ENCODE measurements at places on chromosomes 2 and 18. TPM values are rescaled to one million over a fixed set of nuclear protein-coding genes. Genes with fewer than 3 reads are reported as not detected.
A peak's percentile ranks its signal among the peaks of the same experiment; 100 is the strongest.

VAPA gene
- total RNA-seq = 175 TPM

DUSP2 gene
- 300 TPM for total RNA-seq

CNTNAP5 gene
- not detected for total RNA-seq

- DNase-seq = no peak
- H3K36me3 ChIP-seq = no peaks in the 10 kb centered on the region
- no peak overlapping the region for H3K4me3 ChIP-seq
- H3K4me1 ChIP-seq = no peaks in the 10 kb centered on the region
These were observed 1206.8 kb upstream of the NRXN1 start for GRCh38 chr2:52238782-52239181.

DNA sequence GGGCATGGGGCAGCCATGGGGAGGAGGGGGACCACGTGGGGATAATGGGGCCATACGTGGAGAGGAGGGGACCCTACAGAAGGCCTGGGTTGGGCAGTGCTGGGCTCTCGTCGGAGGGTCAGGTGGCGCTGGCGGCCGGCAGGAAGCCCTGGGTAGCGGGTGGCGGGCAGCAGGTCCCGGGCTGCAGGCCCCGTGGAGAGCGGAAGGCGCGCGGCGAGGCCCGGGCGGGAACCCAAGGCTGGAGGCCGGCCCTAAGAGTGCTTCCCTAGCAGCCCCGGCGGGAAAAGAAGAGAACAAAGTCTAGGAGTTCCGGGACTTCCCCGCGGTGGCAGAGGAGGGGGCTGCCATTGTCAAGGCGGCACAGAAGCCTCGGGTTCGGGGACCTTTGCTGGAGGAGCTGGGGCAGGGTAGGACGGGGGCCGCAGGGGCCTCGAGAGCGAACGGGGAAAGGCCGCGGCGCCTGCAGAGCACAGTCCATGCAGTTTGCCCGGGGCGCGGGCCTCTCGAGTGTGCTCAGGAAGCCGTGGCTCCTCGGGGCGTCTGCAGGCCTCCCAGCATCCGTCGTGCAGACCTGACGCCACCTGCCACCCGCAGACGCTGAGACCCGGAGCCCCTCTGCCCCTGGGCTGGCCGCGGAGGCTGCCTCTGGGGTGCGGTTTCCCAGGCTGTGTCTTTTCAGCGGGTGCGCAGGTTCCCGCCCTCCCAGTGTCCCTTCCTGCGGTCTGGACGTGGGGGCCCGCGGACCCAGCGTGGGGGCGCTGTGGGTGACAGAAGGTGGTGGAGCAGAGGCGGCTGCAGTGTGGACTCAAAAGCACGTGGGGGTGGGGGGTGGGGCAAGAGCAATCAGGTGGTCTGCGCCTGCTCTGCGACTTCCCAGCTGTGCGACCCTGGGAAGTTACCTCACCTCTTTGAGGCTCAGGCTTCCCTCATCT lies 19.4 kb upstream of the NCL start:
- no peaks in the 10 kb centered on the region for H3K27me3 ChIP-seq
- DNase-seq = peak; percentile 74
- H3K4me1 ChIP-seq = peaks cover 21% of the 10 kb centered on the region
- H3K36me3 ChIP-seq = no peaks in the 10 kb centered on the region

GRCh38 chr2:63048367-63049171 lies 2.1 kb upstream of the OTX1 start:
- no peak overlapping the region for H3K27ac ChIP-seq
- H3K36me3 ChIP-seq = no peaks in the 10 kb centered on the region
- no peak for DNase-seq
- H3K4me1 ChIP-seq = peaks cover 46% of the 10 kb centered on the region

GRCh38 chr2:239763433-239764097 lies 261.6 kb downstream of the NDUFA10 start:
- no peak overlapping the region for H3K27ac ChIP-seq
- H3K27me3 ChIP-seq = no peaks in the 10 kb centered on the region
- no peak overlapping the region for H3K4me3 ChIP-seq
- H3K36me3 ChIP-seq = no peaks in the 10 kb centered on the region

GRCh38 chr2:101617188-101617587 lies 80.3 kb upstream of the MAP4K4 start:
- no peak overlapping the region for H3K27ac ChIP-seq
- H3K27me3 ChIP-seq = no peaks in the 10 kb centered on the region
- DNase-seq = no peak
- H3K36me3 ChIP-seq = no peaks in the 10 kb centered on the region
- peaks cover 11% of the 10 kb centered on the region for H3K4me1 ChIP-seq
